ENCODE measurements at places on chromosomes 16 and 17. TPM values are rescaled to one million over a fixed set of nuclear protein-coding genes. Genes with fewer than 3 reads are reported as not detected.
A peak's percentile ranks its signal among the peaks of the same experiment; 100 is the strongest.

Gene PITPNM3
- total RNA-seq: 7.9 TPM

GRCh38 chr16:86572041-86572521 lies 5.5 kb downstream of the FOXC2 start:
- H3K4me1 ChIP-seq: peaks cover 21% of the 10 kb centered on the region
- no peak overlapping the region for H3K27ac ChIP-seq
- no peak overlapping the region for H3K4me3 ChIP-seq
- H3K36me3 ChIP-seq: no peaks in the 10 kb centered on the region

Gene APOBR
- 0.68 TPM for total RNA-seq

GRCh38 chr17:41683441-41684007 lies 5.2 kb upstream of the EIF1 start:
- H3K4me3 ChIP-seq: no peak overlapping the region
- no peaks in the 10 kb centered on the region for H3K27me3 ChIP-seq
- peaks cover 7% of the 10 kb centered on the region for H3K4me1 ChIP-seq
- peak; percentile 60 for DNase-seq
- H3K36me3 ChIP-seq: no peaks in the 10 kb centered on the region

DNA sequence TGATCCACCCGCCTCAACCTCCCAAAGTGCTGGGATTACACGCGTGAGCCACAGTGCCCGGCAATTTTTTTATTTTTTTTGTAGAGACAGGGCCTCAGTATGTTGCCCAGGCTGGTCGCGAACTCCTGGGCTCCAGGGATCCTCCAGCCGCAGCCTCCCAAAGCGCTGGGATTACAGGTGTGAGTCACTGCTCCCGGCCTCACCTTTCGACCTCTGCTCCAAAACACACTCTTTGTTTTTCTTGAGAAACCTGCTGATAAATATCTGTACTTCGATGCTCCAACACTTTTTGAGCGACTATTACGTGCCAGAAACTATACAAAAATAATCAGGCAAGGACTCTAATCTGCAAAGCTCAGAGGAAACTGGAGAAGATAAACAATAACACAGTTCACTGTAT lies 1.0 kb downstream of the MED1 start:
- peak overlapping the region; percentile 61 for H3K4me3 ChIP-seq
- no peaks in the 10 kb centered on the region for H3K27me3 ChIP-seq
- DNase-seq: peak; percentile 47
- peak overlapping the region; percentile 87 for H3K27ac ChIP-seq

DNA sequence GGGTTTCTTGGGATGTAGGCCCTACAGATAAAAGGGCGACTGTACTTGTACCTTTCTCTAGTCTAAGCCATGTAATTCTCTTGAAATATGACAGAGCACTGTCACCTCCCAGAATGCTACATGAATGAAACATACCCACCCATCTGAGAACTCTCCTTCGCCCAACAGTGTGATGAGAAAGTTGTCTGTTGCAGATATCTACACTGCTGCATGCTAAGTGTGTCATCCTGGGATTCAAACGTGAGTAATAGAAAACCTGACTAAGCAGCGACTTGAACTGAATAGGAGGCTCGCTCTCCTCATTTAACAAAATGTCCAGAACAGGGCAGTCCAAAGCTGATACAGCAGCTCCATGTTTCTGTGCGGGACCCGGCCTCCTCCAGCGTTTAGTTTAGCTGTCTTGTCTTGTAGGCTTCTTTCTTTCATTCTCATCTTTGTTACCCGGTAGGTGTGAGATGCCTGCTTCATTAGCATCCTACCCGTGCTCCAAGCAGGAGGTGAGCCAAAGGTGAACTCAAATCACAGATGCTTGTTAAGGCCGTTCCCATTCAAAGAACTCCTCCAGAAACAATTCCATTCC lies 211.9 kb downstream of the PRKCA start:
- H3K4me3 ChIP-seq: no peak overlapping the region
- no peak for DNase-seq
- H3K36me3 ChIP-seq: no peaks in the 10 kb centered on the region
- H3K27ac ChIP-seq: no peak overlapping the region

- no peak overlapping the region for H3K4me3 ChIP-seq
- no peaks in the 10 kb centered on the region for H3K36me3 ChIP-seq
- no peaks in the 10 kb centered on the region for H3K27me3 ChIP-seq
- H3K27ac ChIP-seq: no peak overlapping the region
- peaks cover 7% of the 10 kb centered on the region for H3K4me1 ChIP-seq
These were observed 3.4 kb upstream of the SRL start for GRCh38 chr16:4245077-4245791.

DNA sequence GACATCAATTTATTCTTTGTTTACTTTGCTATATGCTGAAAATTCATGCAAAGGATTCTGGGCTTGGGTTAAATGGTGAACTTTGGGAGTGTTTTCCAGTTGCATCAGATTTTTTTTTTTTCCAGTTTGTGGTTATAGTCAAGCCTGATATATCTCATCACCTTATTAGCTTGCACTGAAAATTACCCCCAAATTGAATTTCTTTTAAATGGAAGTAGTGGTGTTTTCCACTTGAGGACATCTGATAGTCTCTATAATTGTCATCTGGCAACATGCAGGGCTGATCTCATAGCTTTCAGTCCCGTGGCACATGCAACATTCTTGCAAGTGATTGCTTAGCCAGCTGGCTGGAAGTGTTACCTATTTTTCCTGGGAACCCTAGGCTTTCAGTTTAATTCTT lies 4.7 kb upstream of the KRTAP3-1 start:
- H3K27me3 ChIP-seq: no peaks in the 10 kb centered on the region
- H3K4me3 ChIP-seq: no peak overlapping the region
- H3K4me1 ChIP-seq: no peaks in the 10 kb centered on the region
- no peak overlapping the region for H3K27ac ChIP-seq
- no peaks in the 10 kb centered on the region for H3K36me3 ChIP-seq
- DNase-seq: no peak

GRCh38 chr16:11570806-11571205 lies 15.9 kb downstream of the LITAF start:
- no peak for DNase-seq
- no peak overlapping the region for H3K4me3 ChIP-seq
- no peaks in the 10 kb centered on the region for H3K27me3 ChIP-seq
- peak overlapping the region; percentile 18 for H3K27ac ChIP-seq

DNA sequence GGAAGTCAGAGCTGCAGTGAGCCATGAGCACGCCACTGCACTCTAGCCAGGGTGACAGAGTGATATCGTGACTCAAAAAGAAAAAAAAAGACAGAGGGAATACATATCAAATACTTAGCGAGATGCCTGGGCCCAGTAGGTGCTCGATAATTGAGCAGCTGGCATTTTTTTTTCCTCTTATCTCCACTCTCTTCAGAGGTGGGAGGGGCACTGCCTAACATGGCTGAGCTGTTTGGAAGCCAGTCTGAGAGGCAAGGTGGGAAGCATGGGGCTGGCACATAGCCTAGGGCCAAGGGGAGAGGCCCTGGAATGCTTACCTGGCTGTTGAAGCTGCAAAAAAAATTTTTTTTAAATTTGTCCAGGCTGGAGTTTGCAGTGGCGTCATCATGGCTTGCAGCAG lies 38.4 kb downstream of the HIC1 start:
- no peak overlapping the region for H3K4me3 ChIP-seq
- peaks cover 45% of the 10 kb centered on the region for H3K4me1 ChIP-seq
- no peaks in the 10 kb centered on the region for H3K27me3 ChIP-seq
- no peak overlapping the region for H3K27ac ChIP-seq
- no peak for DNase-seq

Gene CALCOCO2
- total RNA-seq: 130 TPM

DNA sequence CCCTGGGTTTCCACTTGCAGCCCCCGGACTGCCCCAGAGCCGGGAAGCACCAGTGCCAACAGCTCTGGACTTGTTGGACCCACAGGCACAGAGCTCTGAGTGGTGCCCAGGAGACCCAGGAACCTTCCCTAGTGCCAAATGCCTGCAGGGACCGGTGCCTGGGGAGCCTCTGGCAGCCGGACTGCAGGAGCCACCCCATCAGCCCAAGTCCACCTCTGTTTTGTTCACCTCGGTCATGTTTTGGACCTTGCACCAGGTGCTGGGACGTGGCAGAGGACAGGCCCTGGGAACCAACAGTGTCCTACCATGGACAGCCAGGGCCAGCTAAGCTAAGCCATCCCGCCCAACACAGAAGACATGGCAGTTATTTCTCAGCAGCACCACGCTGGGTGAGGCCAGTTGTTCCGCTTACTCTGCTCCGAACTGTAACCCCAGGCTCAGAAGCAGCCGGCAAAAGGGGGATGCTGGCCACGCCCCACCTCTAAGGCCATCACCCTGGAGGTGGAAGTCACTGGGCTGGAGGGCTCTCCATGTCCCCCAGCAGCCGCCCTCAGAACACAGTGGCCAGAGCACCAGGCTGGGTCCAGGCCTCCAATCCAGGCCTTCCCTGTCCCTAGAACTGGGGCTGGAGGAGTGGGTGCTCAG lies 79.8 kb downstream of the AMFR start:
- no peak overlapping the region for H3K4me3 ChIP-seq
- no peak for DNase-seq
- H3K27me3 ChIP-seq: no peaks in the 10 kb centered on the region
- H3K27ac ChIP-seq: no peak overlapping the region
- peaks cover 12% of the 10 kb centered on the region for H3K36me3 ChIP-seq

DNA sequence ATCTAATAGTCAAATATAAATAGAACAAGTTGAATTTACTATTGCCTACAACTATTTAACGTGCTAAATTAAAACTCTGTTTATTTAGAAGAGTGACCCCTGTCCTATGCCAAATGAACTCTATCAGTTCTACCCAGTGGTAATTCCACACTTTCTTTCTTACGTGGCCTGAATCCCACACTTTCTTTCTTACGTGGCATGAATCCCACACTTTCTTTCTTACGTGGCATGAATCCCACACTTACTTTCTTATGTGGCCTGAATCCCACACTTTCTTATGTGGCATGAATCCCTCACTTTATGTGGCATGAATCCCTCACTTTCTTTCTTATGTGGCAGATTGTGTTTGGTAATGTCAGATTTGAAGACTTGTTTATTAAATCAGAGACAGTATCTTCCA lies 6.2 kb downstream of the FOXK2 start:
- no peaks in the 10 kb centered on the region for H3K4me1 ChIP-seq
- no peak overlapping the region for H3K4me3 ChIP-seq
- H3K36me3 ChIP-seq: no peaks in the 10 kb centered on the region
- no peak for DNase-seq
- no peaks in the 10 kb centered on the region for H3K27me3 ChIP-seq

Gene SERPINF2
- 3.8 TPM for total RNA-seq

Gene NPIPB6
- 3.4 TPM for total RNA-seq

Gene IGSF6
- total RNA-seq: 1.2 TPM

DNA sequence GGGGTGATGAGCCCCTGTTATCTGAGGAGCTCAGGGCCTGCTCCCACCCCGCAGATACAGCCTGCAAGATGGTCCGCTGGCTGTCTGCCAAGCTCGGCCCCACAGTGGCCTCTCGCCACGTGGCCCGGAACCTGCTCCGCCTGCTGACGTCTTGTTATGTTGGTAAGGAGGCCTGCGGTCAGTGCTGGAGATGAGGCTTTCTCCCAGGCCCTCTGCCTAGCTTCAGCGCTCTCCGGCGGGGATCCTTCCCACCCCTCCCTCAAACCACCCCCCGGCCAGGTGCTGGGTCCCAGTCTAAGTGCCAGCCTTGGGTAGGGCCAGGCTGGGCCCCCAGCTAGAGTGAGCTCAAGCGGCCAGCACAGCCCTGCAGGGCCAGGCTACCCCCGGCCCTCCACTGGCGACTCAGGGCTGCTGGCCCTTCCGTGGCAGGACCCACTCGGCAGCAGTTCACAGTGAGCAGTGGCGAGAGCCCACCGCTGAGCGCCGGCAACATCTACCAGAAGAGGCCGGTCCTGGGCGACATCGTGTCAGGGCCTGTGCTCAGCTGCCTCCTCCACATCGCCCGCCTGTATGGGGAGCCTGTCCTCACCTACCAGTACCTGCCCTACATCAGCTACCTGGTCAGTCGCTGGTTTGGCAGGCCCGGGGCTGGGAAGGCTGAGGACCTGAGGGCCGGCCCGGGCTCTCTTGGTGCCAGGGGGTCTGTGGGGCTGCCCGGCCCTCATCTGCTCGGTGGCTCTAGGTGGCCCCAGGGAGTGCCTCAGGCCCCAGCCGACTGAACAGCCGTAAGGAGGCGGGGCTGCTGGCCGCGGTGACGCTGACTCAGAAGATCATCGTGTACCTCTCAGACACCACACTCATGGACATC lies 6.1 kb downstream of the WDR81 start:
- peak; percentile 95 for DNase-seq
- H3K27me3 ChIP-seq: no peaks in the 10 kb centered on the region
- H3K4me1 ChIP-seq: no peaks in the 10 kb centered on the region
- peaks cover 5% of the 10 kb centered on the region for H3K36me3 ChIP-seq
- peak overlapping the region; percentile 13 for H3K4me3 ChIP-seq

Gene TEKT3
- not detected for total RNA-seq

GRCh38 chr16:19071811-19072777 lies 4.7 kb downstream of the COQ7 start:
- H3K27ac ChIP-seq: no peak overlapping the region
- peaks cover 16% of the 10 kb centered on the region for H3K4me1 ChIP-seq
- no peaks in the 10 kb centered on the region for H3K27me3 ChIP-seq
- H3K4me3 ChIP-seq: no peak overlapping the region

GRCh38 chr17:40402668-40403067 lies 15.0 kb downstream of the TOP2A start:
- H3K27ac ChIP-seq: no peak overlapping the region
- H3K4me1 ChIP-seq: no peaks in the 10 kb centered on the region
- H3K27me3 ChIP-seq: no peaks in the 10 kb centered on the region
- DNase-seq: no peak
- no peaks in the 10 kb centered on the region for H3K36me3 ChIP-seq
- no peak overlapping the region for H3K4me3 ChIP-seq

DNA sequence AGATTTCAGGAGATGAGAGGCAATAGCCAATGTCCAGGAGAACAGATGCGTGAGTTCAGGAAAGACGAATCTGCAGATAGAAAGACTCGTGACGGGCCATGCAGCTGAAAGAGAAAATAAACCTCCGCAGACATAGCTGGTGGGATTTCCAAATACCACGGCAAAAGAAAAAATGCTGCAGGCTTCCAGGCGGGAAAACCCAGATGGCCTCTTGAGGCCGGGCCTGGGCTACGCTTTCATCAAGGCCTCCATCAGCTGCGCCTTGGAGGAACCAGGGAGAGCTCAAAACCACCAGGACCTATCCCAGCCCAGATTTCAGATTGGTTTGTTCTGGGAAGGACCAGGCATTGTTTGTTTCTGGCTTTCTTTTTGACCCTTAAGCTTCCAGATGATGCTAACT lies 16.7 kb downstream of the CCDC40 start:
- no peak for DNase-seq
- peaks cover 5% of the 10 kb centered on the region for H3K36me3 ChIP-seq
- no peaks in the 10 kb centered on the region for H3K4me1 ChIP-seq
- H3K4me3 ChIP-seq: no peak overlapping the region
- H3K27me3 ChIP-seq: no peaks in the 10 kb centered on the region

Gene APOH
- total RNA-seq: not detected

DNA sequence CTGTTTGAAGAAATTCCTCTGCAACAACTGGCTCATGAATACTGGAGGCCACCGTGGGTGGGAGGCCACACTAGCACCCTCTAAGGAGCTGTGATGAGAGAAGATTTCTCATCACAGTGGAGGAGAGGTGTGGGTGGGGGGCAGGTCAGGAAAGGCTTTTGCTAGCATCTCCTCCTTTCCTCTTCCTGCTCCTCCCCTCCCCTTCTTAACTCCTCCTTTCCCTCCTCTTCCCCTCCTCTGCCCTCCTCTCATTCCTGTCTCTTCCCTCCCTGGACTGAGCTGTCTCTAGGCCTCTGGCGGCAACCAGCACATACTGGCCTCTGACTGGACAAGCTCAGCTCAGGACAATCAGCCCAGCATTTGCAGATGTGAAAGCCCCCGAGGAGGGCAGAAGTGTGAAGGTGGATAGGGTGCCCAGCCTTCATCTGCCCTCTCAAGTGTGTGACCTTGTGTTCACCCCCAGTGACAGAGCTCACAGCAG lies 19.0 kb upstream of the LHX1 start:
- H3K27me3 ChIP-seq: peaks cover 9% of the 10 kb centered on the region
- H3K27ac ChIP-seq: no peak overlapping the region
- no peaks in the 10 kb centered on the region for H3K4me1 ChIP-seq
- DNase-seq: no peak
- H3K4me3 ChIP-seq: no peak overlapping the region
